ENCODE measurements at places on chromosomes 7 and 10. TPM values are rescaled to one million over a fixed set of nuclear protein-coding genes. Genes with fewer than 3 reads are reported as not detected.

The TBC1D12 gene
- 30.6 TPM for total RNA-seq

The TMEM196 gene
- total RNA-seq = not detected

The CALML5 gene
- total RNA-seq = not detected

The TMEM176A gene
- 338 TPM for total RNA-seq

The NRCAM gene
- total RNA-seq = 4.1 TPM

Measured in Peyer's patch (tissue), 4 donors.